ENCODE measurements at places on chromosomes 6 and 20.

DNA sequence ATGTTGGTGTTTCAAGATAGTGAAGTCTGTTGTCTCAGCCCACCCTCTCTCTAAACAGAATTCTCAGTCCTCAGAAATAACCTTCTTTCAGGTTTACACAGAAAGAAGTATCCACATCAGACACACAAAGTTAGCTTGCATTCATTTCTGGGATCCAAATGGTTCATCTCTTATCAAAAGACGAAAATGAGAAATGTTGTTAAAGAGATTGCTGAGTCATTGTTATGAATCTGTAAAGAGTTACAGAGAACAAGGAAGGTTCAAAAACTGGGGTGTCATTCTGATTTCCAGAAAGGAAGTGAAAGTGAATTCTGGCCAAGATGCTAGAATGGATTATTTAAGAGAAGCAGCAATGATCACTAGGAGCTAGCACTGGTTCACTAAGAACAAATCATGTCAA is 90.5 kb upstream of the ATXN1 start:
- DNase-seq: no peak

- DNase-seq: no peak
Measured at GRCh38 chr6:16822975-16823717, 61.9 kb upstream of the ATXN1 start.

- no peak for DNase-seq
Measured at GRCh38 chr6:83860359-83860755, 868 bp downstream of the CYB5R4 start.

DNA sequence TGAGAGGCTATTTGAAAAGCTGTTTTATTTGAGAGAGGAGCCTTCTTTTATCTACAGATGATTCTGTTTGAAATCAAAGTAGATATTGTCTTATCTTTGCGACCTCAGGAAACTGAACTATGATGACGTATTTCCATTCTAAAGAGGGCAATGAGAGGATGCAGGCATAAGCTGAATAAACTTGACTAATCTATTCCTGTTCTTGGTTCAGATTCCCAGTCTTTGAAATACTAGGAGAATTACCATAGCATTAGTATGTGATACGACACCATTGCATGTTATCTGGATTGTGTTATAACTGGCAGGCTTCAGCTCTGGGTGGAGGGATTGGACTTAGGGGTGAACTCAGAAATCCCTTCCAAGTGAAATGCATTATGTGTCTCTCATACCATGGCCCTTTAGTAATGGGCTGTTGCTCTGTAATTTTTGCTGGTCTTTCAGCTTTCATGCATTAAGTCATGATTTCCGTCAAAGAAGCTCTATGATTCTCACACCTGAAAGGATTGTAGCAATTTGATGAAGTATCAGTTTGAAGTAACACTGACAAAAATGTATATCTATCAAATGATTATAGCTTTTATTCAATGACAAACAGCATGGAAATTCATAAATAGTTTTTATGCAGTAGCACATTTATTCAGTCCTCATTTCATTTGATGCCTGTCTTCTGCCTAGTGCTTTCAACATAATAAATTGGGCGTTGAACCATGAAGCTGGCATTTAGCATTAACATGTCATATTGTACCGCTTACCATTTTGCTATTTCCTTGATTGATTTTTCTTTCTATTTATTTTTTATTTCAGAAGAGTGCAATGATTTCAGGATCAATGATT is 138.4 kb upstream of the SPACA1 start:
- DNase-seq: no peak

DNA sequence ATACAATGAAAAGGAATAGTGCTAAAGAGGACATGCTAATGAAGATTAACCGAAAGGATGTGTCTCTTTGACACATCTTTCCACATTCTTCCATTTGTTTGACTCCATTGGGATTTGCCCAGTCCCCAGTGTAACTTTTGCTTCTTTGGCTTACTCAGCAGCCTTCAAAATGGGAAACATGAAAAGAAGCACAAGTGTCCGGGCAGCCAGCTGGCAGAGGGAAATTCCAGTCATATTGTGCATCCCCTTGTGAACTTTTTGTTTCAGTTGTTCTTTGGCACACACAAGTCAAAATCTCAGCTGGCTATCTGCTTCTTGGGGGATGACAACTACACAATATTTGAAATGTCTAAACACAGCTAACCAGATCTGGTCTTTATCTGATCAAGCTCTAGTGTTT is 157.4 kb downstream of the OGFRL1 start:
- peak; percentile 15 for DNase-seq

- DNase-seq: no peak
Measured at GRCh38 chr6:86192123-86192522, 549.4 kb upstream of the SYNCRIP start.

DNA sequence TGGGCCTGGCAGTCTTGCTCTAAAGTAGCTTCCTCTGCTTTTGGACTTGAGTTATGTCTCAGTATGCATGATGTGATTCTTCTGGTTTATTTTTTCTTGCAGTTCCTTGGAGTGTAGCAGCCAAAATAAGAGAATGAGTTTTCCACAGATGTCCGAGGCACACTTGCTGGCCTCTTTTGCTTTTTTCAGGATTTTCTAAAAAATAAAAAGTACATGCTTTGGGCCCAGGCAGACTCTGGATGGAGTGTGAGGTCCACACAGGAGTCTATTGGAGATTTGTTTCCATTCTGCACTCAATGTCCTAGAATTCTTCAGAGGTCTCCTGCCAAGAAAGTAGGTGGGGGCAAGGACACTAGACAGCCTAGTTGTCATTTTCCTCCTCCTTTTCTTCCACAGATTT is 477.6 kb downstream of the EPM2A start:
- no peak for DNase-seq

DNA sequence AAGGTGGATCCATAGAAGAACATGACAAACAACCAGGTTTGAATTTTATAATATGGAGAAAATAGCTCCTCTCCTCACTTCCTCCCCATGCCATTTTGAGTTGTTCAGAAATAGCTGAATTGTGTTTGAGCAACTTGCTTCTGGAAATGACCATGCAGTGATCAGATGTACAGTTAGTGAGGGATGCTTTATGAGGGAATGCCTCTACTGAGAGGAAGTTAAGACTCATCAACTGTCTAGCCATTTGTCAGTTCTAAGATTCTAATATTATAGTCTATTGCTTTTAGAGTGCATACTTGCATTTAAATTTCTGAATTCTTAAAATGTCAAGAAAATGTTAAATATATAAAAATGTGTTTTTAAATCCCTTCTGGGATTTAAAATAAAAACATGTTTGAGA is 3.8 kb downstream of the LAMA2 start:
- no peak for DNase-seq

DNA sequence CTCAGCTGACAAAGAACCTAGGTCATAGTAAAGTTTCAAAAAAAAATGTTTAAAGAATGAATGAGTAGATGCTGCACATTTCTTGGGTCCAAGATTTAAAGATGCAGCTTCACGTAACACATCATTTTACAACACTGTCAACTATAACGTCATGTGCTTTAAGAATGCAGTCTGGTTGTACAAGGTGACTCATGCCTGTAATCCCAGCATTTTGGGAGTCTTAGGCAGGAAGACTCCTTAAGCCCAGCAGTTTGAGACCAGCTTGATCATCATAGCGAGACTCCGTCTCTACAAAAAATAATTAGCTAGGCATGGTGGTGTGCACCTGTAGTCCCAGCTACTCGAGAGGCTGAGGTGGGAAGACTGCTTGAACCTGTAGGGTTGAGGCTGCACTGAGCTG is 21.9 kb downstream of the SLC17A5 start:
- no peak for DNase-seq

DNA sequence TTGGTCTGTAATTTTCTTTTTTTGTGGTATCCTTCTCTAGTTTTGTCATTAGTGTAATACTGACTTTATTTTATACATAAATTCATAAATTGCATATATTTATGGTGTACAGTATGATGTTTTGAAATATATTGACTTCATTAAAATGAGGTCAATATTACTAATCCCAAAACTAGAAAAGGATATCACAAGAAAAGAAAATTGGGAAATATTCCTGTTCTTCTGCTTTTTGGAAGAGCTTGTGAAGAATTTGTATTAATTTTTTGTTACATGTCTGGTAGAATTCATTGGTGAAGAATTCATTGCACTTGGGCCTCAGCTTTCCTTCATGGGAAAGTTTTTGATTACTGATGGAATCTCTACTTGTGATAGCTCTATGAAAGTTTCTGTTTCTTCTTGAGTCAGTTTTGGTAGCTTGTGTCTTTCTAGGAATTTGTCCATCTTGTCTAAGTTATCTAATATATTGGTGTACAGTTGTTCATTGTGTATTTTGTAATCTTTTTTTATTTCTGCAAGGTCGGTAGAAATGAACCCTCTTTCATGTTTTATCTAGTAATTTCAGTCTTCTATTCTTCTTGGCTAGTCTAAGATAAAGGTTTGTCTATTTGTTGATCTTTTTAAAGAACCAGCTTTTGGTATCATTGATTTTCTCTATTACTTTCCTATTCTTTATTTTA is 11.3 kb upstream of the ZNF451 start:
- no peak for DNase-seq

GRCh38 chr6:139030228-139030963 is 1.9 kb downstream of the ABRACL start:
- DNase-seq: no peak

DNA sequence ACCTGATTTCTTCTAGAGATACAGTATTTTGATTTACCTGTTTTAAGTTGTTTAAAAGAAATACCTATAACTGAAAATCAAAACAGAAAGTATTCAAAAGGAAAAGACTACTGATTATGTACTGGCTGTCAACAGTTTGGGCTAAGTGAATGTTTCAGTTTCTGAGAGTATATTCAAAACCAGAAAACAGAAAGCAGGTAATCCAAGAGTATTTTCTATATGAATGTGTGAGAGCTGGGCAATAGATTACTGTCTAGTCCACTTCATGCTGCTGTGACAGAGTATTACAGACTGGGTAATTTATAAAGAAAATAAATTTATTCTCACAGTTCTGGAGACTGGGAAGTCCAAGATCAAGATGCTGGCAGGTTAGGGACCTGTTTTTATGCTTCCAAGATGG is 261.0 kb downstream of the ARHGAP18 start:
- DNase-seq: no peak

GRCh38 chr6:27280064-27280539 is 32.0 kb downstream of the POM121L2 start:
- DNase-seq: peak; percentile 58

DNA sequence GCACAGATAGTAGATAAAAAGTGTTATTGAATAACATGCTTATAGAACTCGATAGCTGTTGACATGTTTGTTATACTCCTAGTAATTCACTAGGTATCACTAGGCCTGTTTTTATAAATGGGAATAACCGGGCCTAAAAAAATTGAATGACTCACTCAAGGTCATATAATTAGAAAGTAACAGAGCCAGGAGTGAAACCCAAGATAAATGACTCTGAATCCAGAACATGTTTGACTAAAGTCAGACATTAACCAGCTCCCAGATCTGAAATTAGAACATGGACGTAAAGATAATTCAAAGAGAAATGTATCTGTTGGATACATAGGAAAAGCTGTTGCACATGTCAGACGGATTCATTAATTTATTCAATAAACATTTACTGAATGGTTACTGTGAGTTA is 26.9 kb downstream of the RGS17 start:
- no peak for DNase-seq

DNA sequence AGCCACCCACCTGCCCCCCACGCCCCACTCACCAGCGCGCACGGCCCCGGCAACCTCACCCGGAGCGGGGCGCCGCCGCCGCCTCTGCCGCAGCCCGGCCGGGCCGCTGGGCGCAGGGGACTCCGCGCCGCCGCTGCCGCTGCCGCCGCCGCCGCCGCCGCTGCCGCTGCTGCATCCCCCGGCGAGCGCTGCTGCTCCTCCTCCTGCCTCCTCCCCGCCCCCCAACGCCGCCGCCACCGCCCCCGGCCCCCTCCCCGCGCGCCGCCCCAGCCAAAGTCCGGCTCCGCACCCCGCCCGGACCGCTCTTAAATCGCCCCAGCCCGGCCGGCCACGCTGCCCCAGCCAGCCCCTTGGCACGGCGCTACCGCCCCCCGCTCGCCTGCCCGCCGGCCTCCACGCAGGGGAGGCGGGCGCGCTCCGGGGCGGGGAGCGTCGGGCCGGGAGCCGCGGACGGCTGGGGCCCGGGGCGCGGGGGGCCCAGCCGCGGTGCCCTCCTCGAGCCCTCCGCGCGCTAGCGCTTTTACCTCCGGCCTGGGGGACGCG is at the start of gene SULF2:
SULF2 (minus strand) TSS at position 171 of the 543 bp plus-strand sequence. CDS start 28,118 bp downstream, outside the sequence.
- DNase-seq: peak; percentile 47

GRCh38 chr6:150841697-150842096 is 23.8 kb upstream of the MTHFD1L start:
- DNase-seq: no peak

DNA sequence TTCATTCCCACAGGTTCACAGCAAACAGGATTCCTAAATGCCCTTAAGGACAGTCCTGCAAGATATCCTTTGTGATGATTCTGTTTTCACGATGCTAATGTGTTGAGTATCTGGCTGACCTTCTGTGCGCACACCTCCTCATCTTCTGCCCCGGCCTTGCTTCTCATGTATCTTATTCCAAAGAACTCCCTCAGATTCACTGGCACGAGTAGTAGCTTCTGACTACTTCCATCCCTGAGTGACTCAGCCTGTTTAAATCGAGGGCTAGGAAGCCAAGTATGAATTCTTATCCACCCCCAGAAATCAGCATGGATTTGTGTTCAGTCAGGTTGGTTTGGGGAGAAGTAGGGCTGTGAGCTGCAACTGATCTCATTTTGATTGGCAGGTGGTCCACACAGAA is 190.2 kb upstream of the SNX9 start:
- peak; percentile 89 for DNase-seq

- DNase-seq: no peak
Measured at GRCh38 chr20:14310977-14311627, 26.3 kb downstream of the FLRT3 start.

DNA sequence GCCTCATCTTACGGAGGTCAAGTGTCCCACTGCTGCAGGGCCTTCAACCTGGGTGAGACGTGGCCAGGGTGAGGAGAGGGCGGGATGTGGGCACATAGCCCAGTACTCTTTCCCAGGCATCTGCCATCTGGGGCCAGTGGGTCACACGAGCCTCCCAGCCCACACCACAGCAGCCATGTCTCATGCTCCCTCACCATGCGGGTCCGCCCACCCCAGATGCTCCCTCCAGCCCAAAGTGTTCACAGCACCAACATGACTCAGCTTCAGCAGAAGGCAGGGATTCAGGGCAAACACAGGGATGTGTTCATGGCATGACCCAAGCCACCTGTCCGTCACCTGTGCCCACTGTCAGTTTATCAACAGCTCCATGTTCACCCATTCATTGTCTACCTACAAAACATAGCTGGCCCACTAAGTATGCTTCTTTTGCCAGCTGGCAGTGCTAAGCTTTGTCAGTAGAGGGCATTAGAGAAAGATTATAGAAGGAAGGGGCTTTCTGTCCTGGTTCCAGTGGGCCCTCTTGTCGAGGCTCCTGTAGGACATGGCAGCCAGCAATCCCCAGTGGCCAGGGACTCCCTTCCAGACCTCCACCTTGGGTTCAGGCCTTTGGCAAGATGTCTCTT is 109.2 kb downstream of the FOXF2 start:
- DNase-seq: no peak
